ENCODE measurements at places on chromosomes 7 and 10.

DNA sequence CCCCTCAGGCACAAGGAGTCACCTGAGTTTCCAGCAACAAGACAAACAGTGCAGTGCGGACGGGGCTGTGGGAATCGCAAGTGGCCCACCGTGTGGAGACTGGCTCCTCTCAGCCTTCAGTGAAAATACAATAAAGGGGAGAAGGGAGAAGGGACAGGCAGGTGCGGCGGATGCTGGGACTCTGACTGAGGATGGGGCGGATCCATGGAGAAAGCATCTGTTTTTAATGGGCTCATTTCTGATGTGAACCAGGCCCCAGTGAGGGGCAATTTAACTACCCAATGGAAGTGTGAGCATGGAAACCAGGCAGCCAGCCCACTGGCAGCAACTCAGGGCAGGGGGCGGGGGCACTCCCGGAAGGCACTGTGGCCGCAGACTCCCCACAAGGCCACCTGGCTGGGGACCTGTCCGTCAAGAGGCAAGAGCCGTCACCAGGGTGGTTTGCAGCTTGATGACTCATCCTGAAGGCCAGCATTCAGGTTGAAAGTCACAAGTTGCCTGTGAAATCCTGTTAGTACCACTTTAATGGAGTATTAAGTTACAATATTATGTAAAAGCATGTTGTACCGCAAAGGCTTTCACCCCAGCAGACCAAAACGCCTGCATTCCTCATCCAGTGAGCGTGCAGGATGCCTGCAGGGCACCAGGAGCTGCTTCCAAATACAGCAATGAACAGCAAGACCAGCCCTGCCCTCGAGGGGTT, 476.4 kb downstream of the PTPRN2 start:
- DNase-seq, result no peak

GRCh38 chr10:63237396-63237795, 104.3 kb downstream of the NRBF2 start:
- DNase-seq, result no peak

- no peak for DNase-seq
Observed at GRCh38 chr10:67771200-67771599, 66.8 kb downstream of the DNAJC12 start.

GRCh38 chr7:158102897-158103296, 484.7 kb downstream of the PTPRN2 start:
- DNase-seq, result no peak

DNA sequence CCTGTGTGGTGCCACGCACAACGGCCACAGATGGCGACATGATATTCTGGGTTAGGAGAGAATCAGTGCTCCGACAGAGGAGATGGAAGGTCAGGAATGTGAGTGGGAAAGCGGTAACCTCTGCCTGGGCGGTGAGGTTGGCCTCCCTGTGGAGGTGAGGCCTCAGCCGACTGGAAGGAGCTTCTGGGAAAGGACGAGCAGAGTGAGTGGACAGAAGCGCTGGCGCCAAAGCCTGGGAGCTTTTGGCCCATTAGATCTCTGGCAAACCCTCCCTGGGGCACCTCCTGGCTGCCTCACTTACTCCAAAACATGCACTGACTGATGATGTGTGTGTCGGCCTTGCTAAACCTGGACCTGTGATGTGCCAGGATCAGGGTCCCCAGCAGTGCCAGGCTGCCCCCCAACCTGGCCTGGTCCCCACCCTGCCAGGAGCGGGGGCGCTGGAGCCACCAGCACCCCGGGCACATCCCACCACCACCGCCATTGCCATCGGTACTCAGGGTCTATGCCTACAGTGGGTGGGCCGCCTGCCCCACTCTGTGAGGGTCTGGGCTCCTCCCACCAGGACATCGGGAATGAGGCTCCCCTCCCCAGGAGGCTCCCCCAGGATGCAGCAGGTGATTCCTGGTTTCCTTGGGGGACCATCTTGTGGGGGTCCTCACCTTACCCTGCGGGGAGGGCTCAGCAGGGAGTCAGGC, 51.0 kb downstream of the RASGEF1A start:
- DNase-seq, result no peak

DNA sequence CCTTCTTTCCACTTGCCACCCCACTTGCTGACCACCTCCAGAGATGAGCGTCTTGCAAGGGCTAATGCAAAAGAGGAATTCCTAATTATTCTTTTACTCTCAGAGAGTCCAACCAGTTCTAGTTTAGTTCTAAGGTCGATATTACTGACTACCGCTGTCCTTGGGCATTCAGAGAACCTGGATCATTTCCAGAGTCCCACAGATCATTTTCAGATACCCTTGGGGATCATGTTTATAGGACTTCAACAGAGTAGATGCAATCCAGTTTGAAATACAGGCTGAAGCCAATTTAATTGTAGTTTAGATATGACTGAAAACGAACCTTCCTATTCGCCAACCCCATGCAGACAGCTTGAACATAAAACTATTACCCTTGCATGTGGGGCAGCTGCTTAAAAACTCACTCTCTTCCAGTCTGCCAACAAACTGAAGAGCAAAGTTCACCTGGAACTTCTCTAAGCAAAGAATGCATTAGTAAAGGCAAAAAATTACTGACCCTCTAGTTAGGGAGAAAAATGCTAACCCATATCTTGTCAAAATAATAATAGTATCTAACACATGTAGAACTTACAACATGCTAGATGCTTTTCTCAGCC, 22.4 kb downstream of the CFAP69 start:
- DNase-seq, result no peak

- no peak for DNase-seq
Observed at GRCh38 chr7:159010937-159011721, 133.5 kb downstream of the VIPR2 start.

DNA sequence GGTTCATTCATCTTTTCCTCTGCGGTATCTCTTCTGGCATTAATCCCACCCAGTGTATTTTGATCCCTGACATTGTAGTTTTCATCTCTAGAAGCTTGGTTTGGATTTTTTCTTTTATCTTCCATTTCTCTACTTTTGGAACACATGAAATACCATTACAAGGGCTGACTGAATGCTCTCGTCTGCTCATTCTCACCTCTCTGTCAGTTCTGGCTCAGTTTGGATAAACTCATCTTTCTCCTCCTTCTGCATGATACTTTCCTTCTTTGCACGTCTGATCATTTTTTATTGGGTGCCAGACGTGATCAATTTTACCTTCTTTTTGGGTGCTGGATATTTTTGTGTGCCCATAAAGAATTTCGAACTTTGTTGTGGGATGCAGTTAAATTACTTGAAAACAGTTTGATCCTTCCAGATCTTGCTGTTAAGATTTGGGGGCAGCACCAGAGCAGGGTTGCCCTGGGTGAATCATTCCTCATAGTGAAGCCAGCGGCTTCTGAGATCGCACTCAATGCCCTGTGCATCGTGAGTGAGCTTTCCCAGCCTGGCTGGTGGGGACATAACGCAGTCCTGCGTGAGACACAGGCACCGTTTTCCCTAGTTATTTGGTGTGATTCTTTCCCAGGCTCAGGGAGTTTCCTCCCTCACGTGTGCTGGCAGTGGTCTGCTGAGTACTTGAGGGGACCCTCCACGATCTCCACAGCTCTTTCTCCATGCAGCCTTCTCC, 53.8 kb downstream of the LHPP start:
- DNase-seq, result no peak

- DNase-seq, result no peak
Observed at GRCh38 chr7:120256344-120257070, 16.5 kb upstream of the KCND2 start.

DNA sequence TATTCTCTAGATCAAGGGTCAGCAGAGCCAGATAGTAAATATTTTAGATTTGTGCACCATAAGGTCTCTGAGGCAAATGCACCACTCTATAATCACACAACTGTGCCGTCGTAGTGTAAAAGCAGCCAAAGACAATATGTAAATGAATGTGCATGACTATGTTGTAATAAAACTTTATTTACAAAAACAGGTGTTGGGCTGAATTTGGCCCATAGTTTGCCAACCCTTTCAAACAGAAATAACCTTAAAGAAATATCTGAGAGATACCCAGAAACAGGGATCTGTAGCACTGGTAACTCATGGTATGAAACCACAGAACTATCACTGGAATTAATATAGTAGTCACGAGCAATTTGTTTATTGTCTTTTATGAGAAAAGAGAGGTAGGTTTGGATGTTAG, 86.0 kb downstream of the ARID5B start:
- DNase-seq, result no peak

- DNase-seq, result peak; percentile 78
Observed at GRCh38 chr10:25818751-25819150, 115.3 kb upstream of the MYO3A start.

DNA sequence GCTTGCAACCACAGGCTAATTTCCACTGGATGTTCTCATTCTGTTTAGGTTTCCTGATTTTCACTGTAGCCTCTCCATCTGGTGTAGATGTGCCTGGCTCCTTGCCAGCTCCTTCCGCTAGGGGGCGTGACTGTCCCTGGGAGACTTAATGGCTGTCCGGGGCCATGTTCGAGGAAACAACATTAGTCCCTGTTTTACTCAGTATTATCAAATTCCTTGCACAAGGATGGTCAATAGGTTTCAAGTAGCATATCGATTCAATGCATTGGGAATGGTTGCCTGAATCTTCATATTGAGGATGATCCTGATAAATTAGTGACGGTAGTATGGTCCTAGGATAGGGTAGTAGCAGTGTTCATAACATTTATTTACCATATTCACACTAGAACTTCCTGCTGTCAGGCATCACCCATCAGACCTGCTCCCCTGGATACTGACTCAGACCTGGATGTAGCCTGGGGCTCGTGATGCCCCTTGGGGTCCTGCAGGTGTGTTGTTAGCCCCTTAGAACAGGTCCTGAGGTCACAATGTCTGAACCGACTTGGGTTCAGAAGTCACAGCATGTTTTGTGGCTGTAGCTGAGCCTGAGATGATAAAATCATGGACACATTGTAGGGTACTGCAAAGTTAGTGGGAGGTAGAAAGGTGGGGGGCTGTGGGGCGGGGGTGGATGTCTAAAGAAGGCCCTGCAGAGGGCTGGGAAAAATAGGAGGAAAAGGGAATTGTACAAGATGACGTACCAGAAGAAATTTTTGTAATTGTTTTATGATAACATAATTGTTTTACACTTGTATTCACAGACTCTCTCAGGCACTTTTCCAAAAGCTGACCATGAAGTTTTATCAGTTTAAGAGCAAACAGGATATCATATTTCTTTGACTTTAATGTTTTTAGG, 8.9 kb upstream of the EXOC6 start:
- no peak for DNase-seq

- DNase-seq, result no peak
Observed at GRCh38 chr10:78787125-78787524, 281.6 kb upstream of the ZMIZ1 start.

DNA sequence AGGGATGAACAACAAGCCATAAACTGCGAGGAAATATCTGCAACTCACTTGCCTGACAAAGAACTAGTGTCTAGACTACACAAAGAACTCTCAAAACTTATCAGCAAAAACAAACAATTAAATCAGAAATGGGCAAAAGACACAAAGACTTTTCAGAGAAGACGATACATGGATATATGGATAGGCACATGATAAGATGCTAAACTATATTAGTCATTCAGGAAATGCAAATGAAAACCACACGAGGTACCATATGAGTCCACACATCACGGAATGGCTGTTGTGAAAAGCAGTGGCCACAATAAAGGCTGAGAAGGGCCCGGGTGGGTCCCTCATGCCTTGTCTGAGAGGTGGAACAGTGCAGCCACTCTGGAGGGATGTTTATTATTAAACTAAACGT, 267.8 kb downstream of the WDR37 start:
- no peak for DNase-seq

- DNase-seq, result no peak
Observed at GRCh38 chr7:129886818-129887186, 66.0 kb downstream of the UBE2H start.

DNA sequence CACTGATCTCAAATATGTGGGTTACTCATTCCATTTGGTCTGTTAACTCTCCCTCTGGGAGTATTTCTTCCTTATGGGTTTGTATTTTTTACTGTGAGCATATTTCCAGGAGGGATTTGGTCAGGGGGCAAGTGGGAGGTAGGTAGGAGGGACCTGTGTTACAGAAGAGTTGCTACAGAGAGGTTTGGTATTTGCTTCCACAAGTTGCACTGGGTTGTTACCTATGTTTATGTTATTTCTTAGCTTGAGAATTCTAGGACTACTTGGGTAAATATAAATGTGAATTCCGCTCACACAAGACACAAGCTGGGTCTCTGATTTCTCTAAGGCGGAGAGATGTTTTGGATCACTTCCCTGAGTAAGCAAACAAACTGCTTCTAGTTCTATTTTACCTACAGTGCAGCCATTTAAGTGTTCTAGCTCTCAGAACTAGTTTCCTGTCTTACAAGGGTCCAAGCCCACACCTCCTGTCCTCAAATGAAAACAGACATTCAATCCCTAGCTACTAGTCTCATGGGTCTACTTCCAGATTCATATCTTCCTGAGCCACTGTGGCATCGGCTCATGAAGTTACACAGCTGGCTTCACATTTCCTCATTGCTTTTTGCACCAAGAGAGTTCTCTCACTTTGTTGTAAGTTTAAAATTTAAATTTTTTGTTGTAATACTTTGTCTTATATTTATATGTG, 75.4 kb upstream of the PPP1R3C start:
- DNase-seq, result no peak
